ENCODE measurements at places on chromosomes 5 and 9. TPM values are rescaled to one million over a fixed set of nuclear protein-coding genes. Genes with fewer than 3 reads are reported as not detected.

DBH gene
- total RNA-seq = not detected

PTPRD gene
- 13.1 TPM for total RNA-seq

PCDHGA12 gene
- total RNA-seq = 26.0 TPM

CYSRT1 gene
- 0.44 TPM for total RNA-seq

RASGRF2 gene
- total RNA-seq = 9.1 TPM

ABO gene
- total RNA-seq = not detected

SLIT3 gene
- 15.9 TPM for total RNA-seq

WNT8A gene
- total RNA-seq = not detected

KLHL3 gene
- total RNA-seq = 1.2 TPM

CKMT2 gene
- 11.2 TPM for total RNA-seq

Measured in smooth muscle cell of trachea (primary cell).